Stimulated activated CD4-positive, alpha-beta T cell treated with anti-CD3 and anti-CD28 coated beads, Interleukin-12 subunit alpha, Interleukin-12 subunit beta, amount 100 ng/mL, for 24 hours (primary cell): ENCODE measurements at places on chromosomes 13 and 19.

GRCh38 chr13:35818633-35819067, 312.5 kb downstream of the DCLK1 start:
- DNase-seq, result no peak

DNA sequence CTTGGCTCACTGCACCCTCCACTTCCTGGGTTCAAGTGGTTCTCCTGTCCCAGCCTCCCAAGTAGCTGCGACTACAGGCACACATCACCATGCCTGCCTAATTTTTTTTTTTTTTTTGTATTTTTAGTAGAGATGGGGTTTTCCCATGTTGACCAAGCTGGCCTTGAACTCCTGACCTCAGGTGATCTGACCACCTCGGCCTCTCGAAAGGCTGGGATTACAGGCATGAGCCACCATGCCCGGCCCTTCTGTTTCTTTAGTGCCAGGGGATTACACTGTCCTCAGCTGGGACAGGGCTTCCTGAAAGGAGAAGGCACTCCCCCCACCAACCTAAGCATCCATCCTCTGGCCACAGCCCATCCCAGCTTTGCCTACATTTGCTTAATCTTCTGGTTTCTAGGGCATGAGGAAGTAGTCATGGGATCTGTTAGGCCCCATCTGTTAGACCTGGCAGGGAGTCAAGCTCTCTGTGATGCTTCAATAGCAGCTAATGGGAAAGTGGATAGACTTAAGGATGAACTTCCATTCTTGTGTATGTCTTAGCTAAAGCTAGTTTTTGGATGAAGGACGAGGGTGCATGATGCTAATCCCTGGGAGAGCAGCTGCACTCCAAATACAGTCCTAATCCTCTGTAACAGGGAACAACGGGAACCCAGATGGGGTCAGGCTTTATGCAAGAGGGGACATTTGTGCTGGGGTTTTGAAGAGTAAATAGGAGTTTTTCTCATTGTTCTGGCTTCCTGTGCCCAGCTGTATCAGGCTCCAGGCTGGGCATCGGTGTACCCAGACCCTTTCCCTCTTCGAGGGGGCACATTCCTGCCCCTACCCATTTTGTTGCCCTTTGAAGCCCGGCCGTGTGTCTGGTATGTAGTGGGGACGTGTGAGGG, 2.6 kb downstream of the VAV1 start:
- DNase-seq, result no peak

- DNase-seq, result no peak
These were observed 429.8 kb downstream of the FOXO1 start for GRCh38 chr13:40236566-40237168.

DNA sequence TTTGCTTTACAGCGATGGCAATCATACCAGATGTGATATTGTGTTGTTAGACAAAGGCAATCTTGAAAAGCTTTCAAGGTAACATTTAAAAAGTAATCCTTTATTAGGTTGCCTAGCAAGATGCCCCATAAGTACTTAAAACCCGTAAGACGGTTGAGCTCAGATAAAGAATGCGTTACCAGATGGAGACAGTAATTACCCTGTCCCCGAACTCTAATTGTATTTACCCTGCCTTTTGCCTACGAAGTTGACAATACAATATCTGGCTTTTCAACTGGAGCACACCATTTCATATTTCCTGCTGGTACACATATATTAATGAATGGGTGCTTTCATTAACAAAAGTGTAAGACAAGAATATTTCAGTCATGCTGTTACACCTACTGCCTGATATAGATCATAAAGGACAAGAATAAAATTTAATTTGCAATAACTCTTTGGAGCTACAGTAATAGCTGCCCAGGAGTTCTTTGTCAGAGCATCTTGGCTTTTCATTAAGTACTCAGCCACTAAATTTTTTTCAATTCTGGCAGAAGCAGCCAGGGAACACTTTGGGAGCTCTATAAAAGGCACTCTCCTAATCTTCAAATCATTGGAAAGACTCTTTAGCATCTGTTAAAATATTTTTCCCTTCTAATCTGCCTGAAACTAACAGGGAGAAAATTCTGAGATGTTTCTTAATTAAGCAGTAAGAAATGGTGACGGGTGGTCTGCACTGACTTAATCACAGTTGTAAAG, 63.8 kb downstream of the DCT start:
- DNase-seq, result no peak

DNA sequence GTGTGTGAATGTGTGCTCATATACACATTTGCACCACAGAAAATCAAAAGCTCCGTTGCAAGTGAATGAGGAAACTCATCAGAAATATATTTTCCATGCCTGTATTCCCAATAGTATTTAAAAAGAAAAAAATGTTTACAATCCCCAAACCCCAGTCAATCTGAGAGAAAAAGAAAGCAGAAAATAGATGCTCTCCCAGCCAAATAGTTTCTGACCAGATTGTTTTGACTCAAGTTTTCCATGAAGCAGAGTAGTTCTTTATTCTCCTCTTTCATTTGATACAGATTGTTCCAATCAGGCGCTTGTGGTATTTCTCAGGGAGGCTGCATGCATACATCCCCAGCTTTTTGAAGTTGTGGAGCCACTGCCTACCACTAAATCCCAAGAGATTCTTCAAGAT, 110.6 kb downstream of the STARD13 start:
- no peak for DNase-seq

GRCh38 chr13:41428155-41428554, 29.2 kb upstream of the RGCC start:
- no peak for DNase-seq

- DNase-seq, result no peak
These were observed 56.8 kb downstream of the TNFSF13B start for GRCh38 chr13:108326309-108326708.

DNA sequence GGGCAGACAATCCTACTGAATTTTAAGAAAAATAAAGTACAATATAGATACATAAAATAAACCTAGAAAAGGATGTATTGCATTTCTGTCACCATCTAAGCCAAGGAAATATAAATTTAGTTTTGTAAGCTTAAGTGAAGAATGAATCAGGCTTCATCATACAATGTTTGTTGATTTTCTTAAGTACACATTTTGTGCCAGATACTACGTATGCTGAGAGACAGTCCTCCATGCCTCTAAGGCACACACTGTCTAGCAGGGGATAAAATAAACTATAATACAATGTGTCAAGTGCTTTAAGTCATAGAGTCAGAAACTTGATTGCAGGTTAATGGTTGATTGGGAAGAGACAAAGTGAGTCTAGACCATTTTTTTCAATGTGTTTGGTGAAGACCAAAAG, 465.7 kb downstream of the TBC1D4 start:
- no peak for DNase-seq

DNA sequence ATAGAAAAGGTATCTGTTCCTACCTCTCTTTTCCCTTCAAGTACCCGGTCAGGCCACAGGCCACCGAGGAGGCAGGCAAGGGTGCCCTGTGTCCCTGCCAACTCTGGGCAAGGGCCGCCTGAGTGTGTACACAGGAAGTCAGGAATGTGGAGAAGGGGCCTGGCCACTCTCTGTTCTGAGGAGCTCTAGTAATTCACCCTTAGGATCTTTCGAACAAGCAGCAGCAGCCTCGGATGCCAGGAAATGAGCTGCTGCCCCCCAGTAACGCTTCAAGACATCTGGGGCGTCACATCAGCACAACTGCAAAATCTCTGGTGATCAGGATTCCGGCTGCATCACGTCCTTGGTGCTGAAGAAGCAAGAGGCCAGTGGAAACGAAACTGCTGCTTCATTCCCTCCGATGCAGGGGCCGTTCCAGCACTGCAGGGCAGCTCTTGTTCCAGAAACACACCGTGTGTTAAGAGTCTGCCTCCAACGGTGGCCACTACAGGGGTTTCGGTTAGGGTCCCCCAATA, 2.0 kb downstream of the RAB20 start:
- DNase-seq, result no peak

- DNase-seq, result no peak
These were observed 112.8 kb downstream of the RAB20 start for GRCh38 chr13:110448677-110449076.

DNA sequence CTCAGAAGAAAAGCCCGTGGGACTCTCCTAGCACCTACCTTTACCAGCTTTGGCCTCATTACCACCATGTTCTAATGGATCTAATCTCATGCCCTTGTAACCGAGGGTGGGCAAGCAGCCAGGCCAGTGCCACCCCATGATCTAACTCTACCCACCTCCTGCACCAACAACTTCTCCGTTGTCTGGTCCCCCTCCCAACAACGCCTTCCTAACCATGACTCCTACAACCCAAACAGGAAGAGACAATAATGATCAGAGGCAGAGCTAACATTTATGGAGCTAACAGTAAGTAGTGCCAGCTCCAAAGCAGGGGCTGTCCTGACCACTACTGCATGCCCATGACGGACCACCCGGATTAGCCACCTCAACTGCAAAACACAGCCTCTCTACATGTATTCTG, 3.5 kb downstream of the USP12 start:
- DNase-seq, result no peak

DNA sequence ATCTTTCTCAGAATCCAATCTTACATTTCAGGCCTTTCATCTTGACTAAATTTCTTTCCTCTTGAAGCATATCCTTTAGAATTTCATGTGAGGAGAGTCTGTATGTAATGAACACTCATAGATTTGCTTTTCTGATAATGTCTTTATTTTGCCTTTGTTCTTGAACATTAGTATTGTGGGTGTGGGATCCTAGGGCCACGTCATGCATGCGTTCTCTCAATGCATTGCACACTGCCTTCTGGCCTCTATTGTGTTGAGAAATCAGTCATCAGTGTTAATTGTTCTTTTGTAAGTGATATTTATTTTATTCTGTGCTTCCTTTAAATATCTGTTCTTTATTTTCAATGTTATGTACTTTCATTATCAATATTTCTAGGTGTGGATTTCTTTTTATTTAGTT, 364.9 kb downstream of the OXGR1 start:
- no peak for DNase-seq

GRCh38 chr13:96388598-96388997, 298.7 kb downstream of the HS6ST3 start:
- no peak for DNase-seq

DNA sequence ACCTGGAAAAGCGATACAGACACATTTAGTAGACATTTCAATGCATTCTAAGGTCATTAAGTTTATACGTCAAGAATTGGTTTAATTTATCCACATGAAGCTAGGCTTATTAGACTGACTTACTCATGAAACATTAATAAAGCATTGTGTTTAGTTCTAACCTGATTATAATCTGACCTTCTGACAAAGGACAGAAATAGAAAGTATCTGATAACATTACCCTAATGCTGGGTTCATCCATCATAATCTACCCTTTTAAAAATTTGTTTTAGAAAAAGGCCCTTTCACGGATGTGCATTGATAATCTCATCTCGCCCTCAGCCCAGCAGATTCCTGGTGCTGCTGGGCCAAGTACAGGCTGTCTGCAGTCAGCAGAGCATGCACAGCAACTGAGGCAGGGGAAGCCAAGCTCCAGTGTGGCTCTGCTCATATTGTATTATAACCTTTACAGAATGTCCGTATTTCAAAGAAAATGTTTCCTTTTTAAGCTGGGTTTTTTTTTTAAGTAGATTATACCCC, 142.1 kb upstream of the MAB21L1 start:
- no peak for DNase-seq

DNA sequence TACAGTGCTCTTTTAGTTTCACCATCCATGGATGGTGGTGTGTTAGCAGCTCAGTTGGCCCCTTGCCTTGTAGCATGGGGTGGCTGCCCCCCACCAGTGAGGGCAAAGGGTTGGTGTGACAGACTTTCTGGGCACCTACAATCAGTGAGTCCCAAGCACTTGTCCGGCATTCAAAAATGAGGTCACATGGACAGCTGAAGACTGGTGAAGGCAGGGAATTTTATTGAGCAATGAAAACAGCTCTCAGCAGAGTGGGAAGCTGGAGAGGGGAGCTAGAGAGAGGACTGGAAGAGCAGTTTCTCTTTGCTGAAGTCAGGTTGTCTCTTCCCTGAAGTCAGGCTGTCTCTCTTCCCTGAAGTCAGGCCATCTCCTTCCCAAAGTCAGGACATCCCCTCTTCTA, 1053.2 kb downstream of the SLITRK1 start:
- no peak for DNase-seq

- DNase-seq, result no peak
These were observed 24.7 kb upstream of the SPATA13 start for GRCh38 chr13:24135674-24136300.

- DNase-seq, result no peak
These were observed 948.8 kb upstream of the SLC10A2 start for GRCh38 chr13:104014803-104015645.

DNA sequence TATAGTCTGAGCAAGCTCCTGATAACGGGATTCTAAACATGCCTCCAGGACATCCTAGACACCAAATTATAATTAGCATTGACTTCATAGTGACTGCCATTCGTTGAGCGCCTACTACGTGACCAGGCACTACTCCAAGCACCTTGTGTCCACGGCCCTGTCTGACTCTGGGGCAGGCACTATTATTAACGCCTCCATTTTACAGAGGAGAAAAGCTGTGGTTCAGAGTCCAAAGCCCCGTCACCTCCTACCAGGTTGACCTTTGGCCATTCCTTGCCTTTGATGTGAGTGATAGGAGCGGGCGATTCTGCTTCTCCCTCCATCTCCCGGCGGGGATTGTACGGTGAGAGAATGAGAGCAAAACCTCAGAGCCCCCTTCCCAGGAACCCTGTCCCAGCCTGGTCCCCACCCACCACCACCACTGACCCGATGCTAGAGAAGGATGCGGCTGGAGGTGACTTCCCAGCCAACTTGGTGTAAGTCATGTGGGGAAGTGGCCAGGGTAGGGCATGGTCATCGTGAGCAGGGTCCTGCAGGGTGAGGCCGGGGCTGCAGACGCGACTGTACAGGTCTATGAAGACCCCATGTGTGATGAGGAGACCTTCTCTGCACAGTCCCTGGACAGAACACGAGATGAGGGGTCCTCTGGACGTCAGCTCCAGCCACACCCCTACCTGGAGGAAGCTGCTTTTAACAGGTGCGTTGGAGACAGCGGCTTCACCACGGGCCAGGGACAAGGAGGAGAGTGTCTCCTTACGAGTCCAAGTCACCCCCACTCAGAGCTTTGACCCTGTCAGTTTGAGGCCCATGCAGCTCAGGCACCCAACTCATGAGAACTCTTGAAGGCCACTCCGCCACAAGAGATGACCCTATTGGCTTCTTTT, at the start of gene IGSF23:
Gene IGSF23, plus strand, starts transcription at position 269 of the 884 bp plus-strand sequence. Its CDS starts 83 bp downstream, at position 352.
- no peak for DNase-seq

- DNase-seq, result no peak
These were observed 5.3 kb downstream of the RASIP1 start for GRCh38 chr19:48735031-48735615.

- no peak for DNase-seq
These were observed 7.9 kb upstream of the PEAK3 start for GRCh38 chr19:2289714-2290435.

- no peak for DNase-seq
These were observed 23.4 kb downstream of the DOT1L start for GRCh38 chr19:2187159-2187558.
